Stimulated activated CD4-positive, alpha-beta T cell treated with anti-CD3 and anti-CD28 coated beads, Interleukin-2, amount 100 ng/mL, for 48 hours (primary cell): ENCODE measurements at places on chromosomes 2 and 18.

- no peak for DNase-seq
These were observed 5.7 kb downstream of the MBD5 start for GRCh38 chr2:148026573-148026972.

- DNase-seq, result no peak
These were observed 2.5 kb upstream of the ATG16L1 start for GRCh38 chr2:233248999-233249398.

DNA sequence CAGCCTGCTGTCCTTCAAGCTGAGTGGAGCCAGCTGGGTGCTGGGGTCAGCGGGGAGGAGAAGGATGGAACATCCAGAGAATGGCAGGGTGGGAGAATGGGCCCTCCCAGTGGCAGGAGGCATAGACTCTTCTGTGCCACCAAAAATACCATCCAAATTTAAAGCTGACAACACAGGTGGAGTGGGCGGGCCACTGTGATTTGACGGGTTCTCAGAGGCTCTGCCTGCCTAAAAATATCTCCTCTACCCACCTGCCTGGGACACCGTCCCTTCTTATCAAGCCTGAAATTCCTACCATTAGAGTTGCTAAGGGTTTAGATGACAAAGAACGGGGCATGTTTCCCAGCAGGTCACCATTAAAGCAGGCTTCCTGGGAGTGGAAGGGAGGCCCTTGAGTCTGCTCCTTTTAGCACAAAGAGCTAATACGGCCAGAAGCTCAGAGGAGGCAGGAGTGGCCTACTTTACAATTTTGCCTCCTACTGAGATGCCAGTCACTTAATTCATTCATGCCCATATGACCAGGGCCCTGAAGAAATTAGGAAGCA lies 19.8 kb upstream of the MARCHF4 start:
- no peak for DNase-seq

DNA sequence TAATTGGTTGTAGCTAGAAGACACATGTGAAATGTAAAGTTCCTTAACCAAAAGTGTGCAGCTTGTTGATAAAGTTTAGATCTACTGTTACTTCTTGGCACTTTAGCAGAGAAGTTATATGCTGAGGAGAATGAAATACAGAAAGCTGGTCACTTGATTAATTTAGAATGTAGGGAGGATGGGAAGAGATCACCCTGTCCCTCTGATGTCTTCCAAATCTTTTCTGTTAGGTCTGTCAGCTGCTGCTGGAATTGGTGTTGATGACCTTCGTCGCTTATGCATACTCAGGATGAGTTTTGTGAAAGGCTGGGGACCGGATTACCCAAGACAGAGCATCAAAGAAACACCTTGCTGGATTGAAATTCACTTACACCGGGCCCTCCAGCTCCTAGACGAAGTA lies 48.0 kb downstream of the SMAD4 start:
- no peak for DNase-seq

DNA sequence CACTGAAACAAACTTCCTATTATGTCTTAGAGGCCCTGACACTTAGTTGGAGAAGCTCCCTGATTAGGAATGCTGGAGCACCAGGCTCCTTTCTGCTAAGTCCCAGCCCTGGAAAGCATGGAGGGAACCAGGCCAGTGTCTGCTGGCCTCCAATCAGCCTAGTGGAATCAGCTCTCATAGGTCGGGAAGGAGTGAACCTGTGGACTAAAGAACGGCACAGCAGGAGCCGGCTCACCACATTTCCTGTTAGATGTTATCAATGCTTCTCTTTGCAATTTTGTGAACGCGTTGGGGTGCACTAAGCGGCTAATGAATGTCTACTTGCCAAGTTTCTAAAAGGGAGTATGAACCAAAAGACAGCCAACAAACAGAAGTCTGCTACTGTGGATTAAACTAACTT lies 296.6 kb downstream of the NAPG start:
- no peak for DNase-seq

DNA sequence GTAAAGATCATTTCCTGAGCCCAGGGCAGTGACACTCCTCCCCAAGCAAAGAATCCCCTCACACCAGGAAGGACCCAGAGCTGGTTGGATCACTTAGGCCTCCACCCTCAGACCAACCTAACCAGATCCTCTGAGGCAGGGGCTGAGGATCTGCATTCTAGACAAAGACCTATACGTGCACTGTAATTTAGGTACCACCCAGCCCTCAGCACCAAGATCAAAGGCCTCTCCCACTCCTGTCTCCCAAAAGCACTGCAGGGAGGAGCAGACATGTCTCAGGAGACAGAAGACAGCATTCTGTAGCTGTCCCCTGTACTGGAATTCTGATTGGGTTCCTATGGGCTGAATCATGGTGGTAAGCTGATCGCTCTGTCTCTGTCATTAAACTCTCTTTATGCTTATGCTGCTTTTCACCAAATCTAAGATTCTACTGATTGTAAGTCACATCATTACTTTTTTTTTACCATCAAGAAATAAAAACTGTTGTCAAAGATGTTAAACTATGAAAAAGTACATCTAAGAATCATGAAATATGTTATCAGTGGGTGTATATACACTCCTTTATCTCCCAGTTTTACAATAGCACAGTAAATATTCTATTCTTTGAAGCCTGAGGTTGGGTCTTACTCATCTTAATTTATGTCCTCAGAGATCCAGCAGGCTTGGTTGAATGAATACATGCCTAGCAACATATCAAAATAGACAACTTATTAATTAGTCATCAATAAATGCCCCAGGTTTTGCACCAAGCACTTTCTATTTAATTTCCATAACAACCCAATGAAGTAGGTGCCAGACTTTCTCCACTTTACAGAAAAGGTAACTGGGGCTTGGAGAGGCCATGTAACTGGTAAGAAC lies 28.3 kb downstream of the MCFD2 start:
- no peak for DNase-seq

DNA sequence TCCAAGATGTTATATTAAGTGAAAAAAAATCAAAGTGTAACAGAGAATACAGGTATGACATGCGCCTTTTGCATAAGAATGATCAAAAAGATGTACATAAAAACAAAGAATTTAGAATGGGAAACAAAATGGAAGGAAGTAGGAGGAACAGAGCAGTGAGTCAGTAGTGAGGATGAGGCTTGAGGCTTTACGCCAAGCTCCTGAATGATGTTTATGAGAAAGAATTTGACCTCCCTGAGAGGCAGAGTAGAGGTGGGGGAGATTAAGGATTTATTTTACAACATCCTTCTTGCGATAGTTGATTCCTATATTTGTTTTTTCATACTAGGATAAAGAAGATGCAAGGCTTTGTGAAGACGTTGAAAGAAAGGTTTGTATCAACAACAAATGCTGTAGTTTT lies 81.4 kb downstream of the DCDC2C start:
- DNase-seq, result no peak

- DNase-seq, result no peak
These were observed 20.6 kb downstream of the STPG4 start for GRCh38 chr2:47134386-47135090.

GRCh38 chr18:12692206-12692605 lies 10.3 kb downstream of the CEP76 start:
- no peak for DNase-seq
